NCI-H1436 (cell line): ENCODE measurements at places on chromosomes 2 and 18.

DNA sequence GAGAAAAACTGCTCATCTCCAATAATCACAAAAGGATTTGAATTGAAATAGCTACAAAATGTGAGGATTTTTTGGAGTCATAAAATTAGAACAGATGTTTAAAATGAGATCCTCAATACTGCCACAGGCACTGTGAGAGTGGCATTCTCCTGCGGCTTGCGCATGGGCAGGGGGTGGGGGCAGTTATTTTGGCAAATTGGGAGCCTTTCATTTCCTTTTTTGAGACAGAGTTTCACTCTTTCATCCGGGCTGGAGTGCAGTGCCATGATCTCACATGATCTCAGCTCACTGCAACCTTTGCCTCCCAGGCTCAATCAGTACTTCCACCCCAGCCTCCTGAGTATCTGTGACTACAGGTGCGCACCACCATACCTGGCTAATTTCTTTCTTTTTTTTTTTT is 42.4 kb downstream of the POMC start:
- no peak for DNase-seq

DNA sequence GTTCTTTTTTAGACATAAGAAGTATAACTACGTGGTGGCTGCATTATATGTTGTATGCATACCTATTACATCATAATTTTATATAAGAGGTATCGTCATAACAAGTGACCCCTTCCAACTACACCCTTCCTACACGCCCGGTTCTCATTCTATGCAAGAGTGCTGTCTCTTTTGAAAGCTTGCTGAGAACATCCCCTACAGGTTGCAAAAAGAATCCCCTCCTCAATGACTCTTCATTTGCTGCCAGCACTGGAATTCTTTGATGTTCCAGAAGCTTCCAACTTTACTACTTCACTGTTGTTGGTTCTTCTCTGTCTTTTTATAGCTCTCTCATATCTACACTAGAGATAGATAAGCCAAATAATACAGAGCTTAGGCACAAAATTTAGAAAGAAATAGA is 66.4 kb downstream of the CDH7 start:
- no peak for DNase-seq

GRCh38 chr2:31192396-31192795 is 24.9 kb downstream of the CAPN14 start:
- no peak for DNase-seq

GRCh38 chr2:75480971-75481836 is 79.5 kb downstream of the EVA1A start:
- no peak for DNase-seq

GRCh38 chr2:2641541-2642410 is 310.7 kb upstream of the MYT1L start:
- DNase-seq, result no peak

DNA sequence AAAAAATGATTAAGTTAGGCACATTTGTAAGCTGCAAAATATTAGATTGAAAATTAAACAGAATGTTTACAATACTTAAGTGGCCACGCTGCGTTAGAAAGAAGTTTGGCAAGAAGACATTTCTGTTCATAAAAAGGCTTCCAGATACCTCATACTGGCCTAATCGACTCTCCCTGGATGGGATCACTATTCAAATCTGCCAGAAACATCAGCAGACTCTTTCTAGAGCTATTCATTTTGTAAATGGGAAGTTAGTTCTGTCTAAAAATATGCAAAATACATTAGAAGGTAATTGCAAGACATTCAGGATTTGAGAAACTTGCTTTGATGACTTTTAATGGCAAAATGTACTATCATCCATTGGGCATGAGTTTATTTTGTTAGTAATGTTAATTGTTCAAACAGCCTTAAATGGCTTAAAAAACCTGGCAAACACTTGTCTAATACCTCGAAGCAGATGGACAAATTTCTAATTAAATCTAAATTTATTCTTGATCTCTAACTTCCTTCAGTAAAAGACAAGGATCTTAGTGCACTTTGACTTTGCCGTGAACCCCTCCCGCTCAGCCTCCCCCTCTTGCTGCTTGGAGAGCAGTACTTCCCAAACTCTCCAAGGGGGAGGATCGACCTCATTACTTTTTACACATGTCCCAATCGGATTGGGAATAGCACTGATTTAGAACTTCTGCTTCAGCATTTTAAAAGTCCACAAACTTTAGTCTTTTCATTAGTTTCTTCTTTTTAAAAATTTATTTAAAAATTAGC is 103.5 kb downstream of the SMIM21 start:
- no peak for DNase-seq

GRCh38 chr2:66271777-66272176 is 163.1 kb upstream of the MEIS1 start:
- no peak for DNase-seq

GRCh38 chr2:10911291-10912075 is at the start of gene KCNF1:
Gene KCNF1 (plus strand): TSS chr2:10911934. CDS start chr2:10912427, 493 bp downstream.
- peak; percentile 37 for DNase-seq

DNA sequence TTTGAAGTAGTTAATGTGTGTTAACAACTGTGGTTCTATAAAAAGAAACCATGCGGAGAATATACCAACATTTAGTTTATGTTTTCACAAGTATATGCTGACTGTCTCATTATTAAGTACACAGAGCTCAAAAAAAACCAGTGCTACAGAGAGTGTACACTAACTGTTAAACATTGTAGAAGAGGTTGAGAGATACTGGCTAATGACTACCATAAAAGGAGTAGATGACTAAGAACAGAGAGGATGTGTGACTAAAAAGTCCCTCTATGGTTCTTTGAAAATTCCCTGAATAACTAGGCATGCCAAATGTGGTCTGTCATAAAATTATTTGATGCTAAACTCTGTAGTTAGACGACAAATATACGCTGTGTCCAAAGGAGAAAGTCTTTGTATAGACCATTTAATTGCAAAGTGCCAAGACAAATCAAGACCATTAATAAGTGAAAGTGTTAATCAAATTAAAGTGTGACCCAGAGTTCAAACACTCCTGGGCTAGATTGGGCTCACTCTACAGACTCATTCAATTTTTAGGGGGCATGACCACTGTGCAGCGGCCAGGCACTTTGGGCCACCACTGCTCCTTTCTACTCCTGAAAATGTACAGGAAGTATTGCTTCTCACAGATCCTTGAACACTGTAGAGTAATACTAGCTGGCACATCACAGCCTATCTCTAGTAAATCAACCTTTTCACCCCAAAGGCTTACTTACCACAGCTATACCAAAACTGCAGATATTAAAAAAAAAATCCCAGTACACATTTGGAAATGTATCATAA is 45.1 kb upstream of the SERTAD2 start:
- no peak for DNase-seq

GRCh38 chr18:36181441-36181840 is 5.9 kb upstream of the MOCOS start:
- no peak for DNase-seq
